ENCODE measurements at places on chromosomes 4 and X.

GRCh38 chr4:138445098-138445497, 202.9 kb upstream of the SLC7A11 start:
- no peak for DNase-seq

DNA sequence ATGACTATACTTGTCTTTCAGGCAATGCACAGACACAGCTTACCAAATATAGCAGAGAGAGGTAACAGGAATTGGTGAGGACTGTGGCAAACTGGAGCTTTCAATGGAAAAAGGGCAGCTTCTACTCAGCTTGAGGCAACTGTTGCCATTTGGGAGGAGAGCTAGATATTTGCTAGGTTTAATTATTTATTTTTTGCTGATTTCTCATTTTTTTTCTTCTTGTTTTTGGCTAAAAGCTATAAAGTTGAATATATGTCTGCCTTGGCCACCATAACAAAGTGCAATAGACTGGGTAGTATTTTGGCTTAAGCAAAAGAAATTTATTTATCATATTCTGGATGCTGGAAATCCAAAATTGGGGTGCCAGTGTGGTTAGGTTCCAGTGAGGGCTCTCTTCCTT, 93.9 kb downstream of the LDB2 start:
- DNase-seq: no peak

- no peak for DNase-seq
Observed at GRCh38 chrX:117610806-117611205, 505.8 kb downstream of the KLHL13 start.

DNA sequence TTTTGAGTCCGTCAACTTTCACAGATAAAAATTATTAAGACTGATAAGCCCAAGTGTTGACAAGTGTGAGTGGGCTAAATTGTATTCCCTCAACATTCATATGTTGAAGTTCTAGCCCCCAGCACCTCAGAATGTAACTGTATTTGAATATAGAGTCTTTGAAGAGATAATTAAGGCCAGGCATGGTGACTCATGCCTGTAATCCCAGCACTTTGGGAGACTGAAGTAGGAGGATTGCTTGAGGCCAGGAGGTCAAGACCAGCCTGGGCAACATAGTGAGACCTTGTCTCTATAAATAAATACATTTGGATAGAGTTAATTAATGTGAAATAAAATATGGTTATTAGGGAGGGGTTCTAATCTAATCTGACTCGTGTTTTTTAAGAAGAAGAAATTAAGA, 29.7 kb upstream of the SLC25A4 start:
- no peak for DNase-seq

DNA sequence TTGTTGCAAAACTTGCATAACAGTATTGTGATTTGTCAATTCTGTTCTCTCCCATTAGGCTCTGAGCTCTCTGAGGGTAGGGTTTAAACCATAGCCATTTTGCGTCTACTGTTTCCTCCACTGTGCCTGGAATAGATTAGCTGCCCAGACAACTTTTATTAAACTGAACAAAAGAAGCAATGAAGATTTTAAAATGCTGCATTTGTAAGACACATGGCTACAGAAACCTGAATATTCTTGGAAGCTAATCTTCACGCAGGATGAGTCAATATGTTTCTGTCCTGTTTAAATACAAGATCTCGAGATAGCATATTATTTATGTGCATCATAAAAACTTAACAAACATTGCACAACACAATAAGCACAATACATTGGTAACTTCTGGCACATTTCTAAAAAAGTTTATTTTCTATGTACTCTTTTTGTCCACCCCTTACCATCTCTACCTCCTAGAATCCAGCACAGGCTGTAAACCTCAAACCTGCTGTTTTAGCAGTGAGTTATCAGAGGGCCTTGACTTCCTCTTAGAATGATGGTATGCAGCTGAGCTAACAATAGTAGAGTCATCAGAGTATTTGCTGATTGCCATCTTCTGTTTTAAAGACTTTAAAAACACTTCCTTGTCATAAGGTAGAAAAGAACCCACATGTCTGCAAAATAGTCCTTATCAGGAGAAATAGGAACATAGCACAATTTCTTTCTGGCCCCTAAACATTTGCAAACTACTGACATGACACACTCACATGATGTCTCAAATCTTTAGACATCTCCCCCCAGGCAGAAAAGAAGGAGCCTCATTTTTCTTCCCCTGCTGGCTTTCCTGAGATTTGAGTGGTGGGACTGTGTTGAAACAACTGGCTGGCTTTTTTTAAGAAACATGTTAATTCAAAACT, 10.6 kb upstream of the CCNG2 start:
- no peak for DNase-seq
